ENCODE measurements at places on chromosomes 1 and 21.
A peak's percentile ranks its signal among the peaks of the same experiment; 100 is the strongest.

DNA sequence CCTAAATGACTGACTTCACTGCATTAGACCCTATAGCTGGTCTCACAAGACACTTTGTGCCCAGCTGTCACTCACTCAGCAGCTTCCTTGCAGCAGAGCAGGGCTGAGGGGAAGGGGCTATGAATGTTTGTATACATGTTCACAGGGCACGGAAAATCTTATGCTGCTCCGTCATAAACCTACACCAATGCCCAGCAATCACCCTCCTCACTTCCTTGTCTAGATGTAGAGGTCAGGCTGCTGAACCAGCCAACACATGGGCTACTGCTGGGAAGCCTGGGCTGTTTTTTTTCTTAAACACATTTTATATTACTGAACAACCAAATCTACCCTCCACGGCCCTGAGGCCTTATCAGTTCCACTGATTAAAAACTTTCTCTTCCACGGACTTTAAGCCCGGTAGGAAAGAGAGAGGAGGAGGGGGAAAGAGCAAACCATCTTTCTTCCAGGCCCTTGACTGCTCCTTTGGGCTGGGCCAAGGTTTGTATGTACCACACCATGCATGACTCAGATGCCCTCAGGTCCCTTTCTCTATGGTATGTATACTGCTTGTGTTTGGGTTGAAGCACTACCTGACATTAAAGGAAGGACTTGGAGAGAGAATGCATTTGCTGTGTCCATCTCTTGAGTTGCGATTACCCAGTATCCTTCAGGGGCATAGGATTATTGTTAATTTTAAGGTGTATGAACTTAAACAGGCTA is 12.7 kb downstream of the MTFR1L start:
- no peak for DNase-seq

- no peak for DNase-seq
Observed at GRCh38 chr1:82318921-82319320, 518.2 kb downstream of the ADGRL2 start.

DNA sequence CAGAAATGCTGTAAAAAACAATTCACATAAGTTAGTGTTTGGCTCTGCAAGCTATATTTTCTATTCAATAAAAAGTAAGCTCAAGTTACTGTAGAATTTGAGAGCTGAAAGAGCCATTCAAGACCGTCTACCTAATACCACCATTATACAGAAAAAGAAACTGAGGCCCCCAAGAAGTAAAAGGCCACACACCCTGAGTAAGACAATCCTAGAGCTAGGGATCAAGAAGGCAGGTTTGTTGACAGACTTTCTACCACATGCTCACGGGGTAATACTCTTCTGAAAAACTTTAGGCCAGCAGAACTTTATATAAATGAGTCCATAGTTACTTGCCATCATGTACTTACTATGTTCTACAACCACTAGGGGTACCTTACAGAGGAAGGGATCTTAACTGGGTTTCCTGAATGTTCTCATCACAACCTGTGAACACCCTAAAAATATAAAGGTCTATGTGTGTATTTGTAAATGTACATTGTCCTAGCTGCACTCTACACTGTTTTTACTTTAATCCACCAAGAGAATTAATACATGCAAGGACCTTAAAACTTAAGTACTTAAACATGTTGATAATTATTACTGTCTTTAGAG is 2.7 kb downstream of the PSMG1 start:
- DNase-seq, result no peak

GRCh38 chr1:36805979-36806640 is 228.2 kb downstream of the GRIK3 start:
- DNase-seq, result no peak

DNA sequence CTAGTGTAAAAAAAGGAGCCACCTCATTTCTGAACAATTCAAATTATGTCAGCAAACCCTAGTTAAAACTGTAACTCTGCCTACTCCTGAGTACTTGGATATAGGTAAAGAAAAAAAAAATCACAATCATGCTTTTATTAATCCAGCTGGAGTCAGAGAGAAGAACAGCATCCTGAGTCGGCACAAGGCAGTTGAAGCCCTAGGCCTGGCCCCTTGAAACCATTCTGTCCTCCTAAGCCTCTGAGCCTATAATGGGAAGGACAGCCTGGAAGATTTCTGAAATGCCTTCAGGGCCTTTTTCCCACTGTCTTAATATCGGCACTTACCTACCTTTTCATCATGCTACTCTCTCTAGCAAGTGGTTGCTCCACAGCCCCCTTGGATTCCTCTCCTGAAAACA is 32.5 kb downstream of the CDC42BPA start:
- no peak for DNase-seq

GRCh38 chr1:53084589-53084971 is 22.6 kb downstream of the PODN start:
- DNase-seq, result no peak

DNA sequence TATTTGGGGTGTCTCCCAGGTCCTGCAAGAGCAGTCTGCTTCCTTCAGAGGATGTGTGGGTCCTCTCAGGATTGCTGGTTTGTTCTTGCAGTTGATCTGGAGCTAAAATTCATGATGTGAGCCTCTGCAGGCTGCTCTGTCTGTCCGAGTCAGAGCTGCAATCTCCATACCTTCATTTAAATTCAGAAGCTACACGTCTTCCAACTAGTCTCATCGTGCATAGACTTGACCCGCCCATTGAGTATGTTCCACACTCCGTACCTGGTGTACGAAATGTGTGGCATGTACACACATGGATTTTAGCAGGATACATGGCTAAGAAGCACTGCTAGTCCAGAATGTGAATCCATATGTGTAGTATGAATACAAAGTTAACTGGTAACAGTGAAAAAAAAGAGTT is 25.0 kb upstream of the RGS2 start:
- DNase-seq, result no peak

- no peak for DNase-seq
Observed at GRCh38 chr1:40405812-40406211, 32.3 kb downstream of the SMAP2 start.

- no peak for DNase-seq
Observed at GRCh38 chr1:29169976-29170375, 11.7 kb downstream of the SRSF4 start.

DNA sequence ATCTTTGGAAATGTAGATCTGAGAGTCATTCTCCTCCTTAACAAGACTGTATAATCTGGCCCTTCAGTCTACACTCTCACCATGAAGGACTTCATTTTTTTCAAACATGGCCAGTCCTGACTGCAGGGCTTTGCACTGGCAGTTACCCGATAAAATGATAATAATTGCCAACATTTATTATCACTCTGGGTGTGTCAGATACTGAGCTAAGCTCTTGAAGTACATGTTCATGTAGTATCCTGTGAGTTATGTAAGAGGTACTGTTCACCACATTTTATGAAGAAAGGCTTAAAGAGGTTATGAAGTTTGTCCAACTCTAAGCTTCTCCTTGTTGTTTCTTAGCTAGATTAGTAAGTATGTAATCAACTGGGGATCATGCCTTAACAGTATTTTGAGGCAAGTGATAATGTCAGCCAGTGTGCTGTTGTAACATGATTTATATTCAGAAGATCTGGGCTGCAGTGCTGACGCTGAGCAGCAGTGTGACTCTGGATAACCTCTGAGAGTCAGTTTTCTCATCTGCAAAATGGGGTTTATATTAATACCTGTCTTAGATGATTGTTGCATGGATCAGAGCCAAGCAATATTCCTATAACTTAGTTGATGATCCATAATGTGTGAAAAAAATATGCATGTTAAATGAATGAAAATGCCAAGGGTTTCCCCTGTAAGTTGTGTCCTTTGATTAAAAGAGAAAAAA is 42.1 kb upstream of the LEPR start:
- no peak for DNase-seq

GRCh38 chr1:88528792-88529191 is 155.3 kb upstream of the PKN2 start:
- DNase-seq, result no peak

DNA sequence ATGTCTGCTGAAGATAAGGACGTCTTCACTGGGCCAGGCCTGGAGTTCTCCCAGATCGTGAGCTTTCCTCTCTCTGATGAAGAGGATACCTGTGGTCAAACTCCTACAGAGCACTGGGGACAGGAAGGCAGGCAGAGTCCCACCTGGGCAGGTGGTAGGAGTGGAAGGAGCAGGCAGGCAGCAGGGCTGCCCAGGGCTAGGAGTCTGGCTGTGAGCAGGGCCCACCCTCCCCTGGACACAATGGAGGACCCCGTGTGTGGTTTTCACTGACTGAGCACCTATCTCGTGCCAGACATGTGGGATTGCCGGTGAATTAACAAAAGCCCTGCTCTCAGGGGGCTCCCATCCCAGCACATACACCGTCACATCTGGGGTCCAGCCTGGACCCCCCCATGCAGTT is 4.9 kb upstream of the SAMD11 start:
- DNase-seq, result no peak

DNA sequence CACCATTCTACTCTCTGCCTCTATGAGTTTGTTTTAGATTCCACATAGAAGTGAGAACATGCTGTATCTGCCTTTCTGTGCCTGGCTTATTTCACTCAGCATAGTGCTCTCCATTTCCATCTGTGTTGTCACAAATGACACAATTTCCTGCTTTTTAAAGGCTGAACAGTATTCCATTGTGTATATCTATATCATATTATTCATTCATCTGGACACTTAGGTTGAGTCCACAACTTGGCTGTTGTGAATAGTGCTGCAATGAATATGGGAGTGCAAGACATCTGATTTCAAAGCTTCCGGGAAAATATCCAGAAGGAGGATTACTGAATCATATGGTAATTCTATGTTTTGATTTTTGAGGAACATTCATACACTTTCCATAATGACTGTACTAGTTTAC is 20.1 kb upstream of the DONSON start:
- DNase-seq, result no peak

DNA sequence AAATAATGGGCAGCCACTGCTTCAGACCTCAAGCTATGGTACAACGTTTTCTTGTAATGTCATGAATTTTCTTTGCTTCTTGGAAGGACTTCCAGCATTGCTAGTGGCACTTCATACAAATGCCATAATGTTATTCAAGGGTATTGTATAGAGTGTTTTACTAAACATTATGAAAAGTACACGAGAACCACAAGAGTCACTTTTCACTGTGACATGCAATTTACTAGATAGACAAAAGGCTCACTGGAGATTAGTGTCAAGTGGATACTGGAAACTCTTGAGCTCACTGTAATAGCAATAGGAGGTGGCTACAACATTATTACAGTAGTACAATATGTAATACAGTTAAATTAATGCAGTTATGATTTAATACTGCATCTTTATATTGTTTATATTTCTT is 5.3 kb upstream of the OLFM3 start:
- no peak for DNase-seq

GRCh38 chr1:8816831-8817411 is 519 bp downstream of the RERE start:
- peak; percentile 34 for DNase-seq

- no peak for DNase-seq
Observed at GRCh38 chr1:73331726-73332125, 866.2 kb downstream of the LRRIQ3 start.

DNA sequence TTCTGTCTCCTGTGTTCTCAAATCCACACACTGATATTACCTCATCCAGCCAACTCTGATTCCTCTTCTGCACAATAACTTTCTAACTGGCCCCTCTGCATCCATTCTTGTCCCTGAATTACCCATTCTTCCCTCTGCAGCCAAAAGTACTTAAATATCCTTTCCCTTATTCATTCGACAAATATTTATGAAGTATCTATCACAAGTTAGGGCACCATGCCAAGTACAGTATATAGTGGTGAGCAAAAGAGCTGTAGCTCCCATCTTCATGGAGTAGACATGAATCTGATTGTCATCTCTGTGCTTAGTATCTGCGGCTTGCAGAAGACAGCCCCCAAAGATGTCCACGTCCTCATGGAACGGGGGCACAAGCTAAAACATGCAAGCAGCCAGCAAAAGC is 316.8 kb downstream of the SETD4 start:
- no peak for DNase-seq

DNA sequence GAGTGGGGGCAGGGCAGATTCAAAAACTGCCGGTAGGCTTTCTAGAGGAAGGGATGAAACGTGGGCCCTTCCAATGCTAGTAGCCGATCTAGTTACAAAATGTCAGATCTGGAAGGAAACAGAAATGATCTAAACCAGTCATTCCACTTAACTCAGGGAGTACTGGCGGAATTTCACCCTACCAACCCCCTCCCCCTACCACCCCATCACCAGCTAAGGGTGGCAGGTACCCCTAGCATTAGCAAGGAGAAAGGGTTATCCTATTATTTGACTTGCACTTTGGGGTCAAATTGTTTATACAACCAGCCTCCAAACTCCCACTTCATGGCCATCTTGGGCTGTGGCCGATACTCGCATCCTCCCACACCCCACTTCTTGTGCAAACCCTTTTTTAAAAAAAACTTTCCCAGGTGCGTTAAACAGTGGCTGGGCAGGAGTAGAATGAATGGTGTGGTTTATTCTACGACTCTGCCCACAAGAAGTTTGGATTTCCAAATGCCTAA is 644 bp upstream of the MRPL24 start:
- DNase-seq, result no peak

GRCh38 chr1:9197186-9198099 is 37.1 kb upstream of the H6PD start:
- DNase-seq, result no peak

DNA sequence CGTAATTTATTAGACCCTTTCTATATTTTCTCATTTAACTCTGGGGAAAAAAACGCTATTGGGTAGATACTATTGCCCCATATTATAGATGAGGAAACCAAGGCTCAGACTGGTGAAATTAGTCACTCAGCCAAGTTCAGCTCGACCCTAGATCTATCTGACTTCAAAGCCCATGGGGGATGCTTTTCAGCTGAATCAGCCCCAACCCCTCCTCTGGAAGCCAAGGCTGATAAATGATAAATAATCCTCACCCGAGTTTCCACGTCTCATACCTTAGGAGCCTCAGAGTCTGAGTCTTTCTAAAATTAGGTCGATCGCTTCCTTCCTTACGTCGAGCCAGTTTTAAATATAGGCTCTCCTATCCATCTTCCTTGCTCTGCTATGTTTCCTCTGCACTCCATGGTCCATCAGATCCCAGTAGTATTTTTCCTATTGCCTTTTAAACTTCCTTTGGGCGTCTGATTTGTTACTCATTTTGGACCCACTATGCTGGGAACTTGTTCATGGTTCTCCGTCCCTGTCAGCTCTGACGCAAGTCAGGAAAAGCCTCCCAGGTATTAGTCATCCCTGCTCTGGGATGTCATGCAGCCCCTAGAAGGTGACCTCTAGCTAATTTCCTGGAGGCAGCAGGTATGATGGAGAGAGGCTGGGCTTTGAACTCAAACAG is 122.8 kb downstream of the PLPP3 start:
- no peak for DNase-seq

DNA sequence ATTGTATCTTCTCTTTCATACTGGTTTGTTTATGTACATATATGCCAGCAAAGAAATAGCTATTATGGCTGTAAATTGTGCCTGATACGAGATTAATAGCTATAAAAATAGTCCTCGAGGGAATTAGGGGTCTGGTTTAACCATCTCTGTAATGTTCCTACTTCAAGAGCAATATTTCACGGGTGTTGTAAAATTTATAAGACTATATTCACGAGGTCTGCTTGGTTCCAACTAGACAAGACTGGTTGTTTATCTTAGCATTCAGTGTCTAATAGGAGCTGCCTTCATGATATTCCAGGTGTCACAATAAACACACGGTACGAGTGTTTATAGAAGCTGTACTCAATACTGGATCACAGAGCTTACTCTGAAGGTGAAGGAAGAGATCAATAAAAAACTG is 389.9 kb downstream of the SIPA1L2 start:
- no peak for DNase-seq

GRCh38 chr1:1290238-1290731 is 10.0 kb downstream of the SCNN1D start:
- DNase-seq, result no peak

All from C1 segment of cervical spinal cord (tissue), 14 donors.